ENCODE measurements at places on chromosomes 13 and 19.

DNA sequence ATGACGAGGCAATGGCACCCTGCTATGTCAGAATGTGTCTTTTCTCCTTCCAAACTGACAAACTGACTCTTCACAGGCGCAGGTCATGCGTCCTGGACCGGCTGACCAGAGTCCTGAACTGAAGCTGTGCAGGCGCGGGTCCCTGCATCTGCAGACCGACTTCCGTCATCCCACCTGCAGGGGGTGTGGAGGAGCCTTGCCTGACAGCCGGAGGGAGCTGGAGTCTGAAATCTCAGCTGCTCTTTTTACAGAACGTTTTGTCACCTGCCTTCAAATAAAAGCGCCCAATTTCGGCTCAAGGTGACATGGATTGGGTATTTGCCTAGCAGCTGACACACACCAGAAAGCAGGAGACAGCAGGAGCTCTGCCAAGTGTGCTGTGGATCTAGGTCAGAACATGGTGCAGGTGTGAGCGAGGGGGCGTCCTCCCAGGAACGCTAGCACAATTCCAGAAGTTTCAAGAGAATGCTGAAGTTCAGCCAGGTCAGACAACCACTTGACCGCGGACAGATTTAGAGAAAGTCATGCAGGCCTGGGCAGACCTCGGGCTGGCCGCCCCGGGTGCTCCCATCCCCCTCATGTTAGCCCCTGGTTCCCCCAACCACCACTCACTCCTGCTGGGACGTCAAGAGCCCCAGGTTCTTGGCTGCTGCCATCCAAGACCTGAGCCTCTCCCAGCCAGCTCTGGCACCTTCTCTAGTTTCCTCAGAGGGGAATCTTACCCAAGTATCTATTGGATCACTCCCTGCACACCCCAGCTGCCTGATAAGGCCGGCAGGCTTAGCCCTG, 32.8 kb downstream of the ELL start:
- no peak for DNase-seq

DNA sequence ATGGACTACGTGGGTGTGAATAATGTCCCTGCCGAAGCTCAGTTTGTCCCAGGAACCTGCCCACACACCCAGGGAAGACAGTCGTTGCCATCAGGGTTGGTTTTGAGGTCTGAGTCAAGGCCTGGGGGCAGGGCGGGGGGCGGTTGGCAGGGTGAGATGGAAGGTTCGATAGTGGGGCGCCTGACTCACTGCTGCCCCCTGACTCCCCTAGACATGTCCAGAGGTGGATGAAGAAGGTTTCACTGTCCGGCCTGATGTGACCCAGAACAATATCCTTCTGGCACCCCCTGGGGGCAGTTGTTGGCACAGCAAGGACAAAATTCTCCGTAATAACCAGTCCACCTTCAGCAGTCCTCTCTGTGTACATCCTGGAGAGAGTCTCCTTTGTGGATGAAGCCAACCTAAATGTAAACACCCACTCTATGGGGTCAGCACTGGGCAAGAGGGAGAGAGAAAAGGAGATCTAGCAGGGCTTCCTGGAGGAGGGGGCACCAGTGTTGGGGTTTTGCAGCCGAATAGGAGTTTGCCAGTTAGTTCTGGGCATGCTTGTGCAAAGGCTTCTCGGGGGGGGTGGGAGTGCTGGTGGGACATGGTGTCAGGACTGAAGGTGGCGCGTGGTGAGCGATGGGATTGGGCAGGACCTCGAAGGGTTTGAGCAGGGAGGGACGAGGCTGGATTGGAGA, 19.6 kb upstream of the B3GNT3 start:
- DNase-seq, result no peak

DNA sequence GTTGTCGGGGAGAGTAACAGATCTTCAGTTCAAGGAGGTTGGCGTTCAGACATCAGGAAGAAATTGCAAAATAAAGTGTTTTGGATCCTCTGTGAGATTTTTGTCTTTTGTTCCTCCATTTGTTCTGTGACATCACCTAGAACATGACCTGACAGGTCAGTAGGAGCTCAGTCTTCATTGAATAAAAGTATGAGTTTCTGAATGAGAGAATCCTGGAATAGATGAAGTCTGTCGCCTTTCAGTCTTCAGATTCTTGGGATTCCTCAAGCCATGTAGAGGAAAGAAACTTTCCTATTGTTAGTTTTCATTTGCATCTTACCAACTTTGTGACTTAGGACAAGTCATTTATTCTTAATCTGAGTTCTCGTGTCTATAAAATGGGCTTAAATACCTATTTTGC, 14.4 kb downstream of the ARHGAP35 start:
- DNase-seq, result no peak

DNA sequence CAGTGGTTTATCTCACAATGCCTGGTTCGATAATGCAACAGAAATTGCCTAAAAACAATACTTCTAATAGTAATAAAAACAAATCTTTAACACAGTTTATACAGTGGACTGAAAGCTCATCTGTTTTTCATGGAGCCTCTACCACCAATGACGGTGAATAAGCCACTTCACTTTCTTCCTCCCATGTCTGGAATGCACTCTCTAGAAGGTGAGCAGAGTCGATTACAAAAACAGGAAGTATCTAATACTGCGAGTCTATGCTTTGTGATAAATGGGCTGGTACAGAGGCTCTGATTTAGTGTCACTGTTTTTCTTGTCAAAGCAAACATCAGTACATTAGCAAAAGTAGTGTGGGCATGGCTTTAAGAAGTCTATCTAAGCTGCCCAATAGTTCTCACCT, 1348.6 kb upstream of the SLC10A2 start:
- DNase-seq, result no peak

All from memory B cell (primary cell).